Endothelial cell (in vitro differentiated cells): ENCODE measurements at places on chromosomes 1 and 21. TPM values are rescaled to one million over a fixed set of nuclear protein-coding genes. Genes with fewer than 3 reads are reported as not detected.

DNA sequence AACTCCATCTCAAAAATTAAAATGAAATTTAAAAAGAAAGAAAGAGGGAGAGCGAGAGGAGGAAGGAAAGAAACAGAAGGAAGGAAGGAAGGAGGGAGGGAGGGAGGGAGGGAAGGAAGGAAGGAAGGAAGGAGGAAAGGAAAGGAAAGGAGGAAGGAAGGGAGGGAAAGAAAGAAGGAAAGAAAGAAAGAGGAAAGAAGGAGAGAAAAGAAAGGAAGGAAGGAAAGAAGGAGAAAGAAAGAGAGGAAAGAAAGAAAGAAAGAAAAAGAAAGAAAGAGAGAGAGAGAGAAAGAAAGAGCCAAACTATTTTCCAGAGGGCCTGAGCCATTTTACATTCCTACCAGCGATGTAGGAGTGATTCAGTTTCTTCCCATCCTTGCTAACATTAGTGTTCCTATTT is 364.0 kb downstream of the RGS7 start:
- no peaks in the 10 kb centered on the region for H3K27me3 ChIP-seq
- H3K4me1 ChIP-seq = no peaks in the 10 kb centered on the region
- DNase-seq = no peak
- H3K36me3 ChIP-seq = no peaks in the 10 kb centered on the region

Gene MYBPH
- not detected for total RNA-seq

- H3K4me1 ChIP-seq = peaks cover 38% of the 10 kb centered on the region
- peaks cover 23% of the 10 kb centered on the region for H3K36me3 ChIP-seq
- H3K27me3 ChIP-seq = peaks cover 14% of the 10 kb centered on the region
- H3K27ac ChIP-seq = peak overlapping the region; percentile 80
- DNase-seq = no peak
- peak overlapping the region; percentile 97 for H3K4me3 ChIP-seq
Observed at GRCh38 chr1:150148837-150149270, 862 bp upstream of the PLEKHO1 start.

DNA sequence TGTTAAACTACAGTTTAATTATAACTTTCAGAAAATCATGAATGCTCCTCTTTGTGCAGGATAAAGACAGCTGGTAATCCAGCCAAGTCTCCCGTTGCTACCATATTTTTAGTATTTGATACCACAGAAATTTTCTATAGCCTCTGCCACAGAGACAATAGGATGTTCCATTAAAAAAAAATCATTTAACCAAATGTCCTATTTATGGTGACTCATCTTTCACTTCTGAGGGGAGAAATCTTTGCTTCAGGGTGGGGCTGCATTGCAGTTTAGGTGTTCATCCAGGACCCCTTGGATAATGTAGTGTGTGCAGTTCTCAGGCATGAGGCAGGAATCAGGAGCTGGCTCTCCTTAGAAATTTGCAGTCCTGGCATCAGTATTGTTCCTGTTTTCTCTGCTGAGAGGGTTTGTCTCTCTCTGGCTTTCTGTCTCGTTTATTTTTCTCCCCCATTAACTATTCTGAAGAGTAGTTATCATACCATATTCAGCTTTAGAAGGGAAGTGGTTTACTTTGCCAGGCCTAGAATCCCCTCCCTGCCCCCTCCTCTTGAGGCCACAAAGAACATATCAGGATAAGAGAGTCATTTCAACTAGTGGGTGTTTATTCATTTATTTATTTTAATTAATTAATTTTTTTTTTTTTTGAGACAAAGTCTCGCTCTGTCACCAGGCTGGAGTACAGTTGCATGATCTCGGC is 3.1 kb downstream of the PRUNE1 start:
- no peak overlapping the region for H3K27ac ChIP-seq
- peaks cover 7% of the 10 kb centered on the region for H3K27me3 ChIP-seq
- DNase-seq = no peak

- peaks cover 3% of the 10 kb centered on the region for H3K27me3 ChIP-seq
- no peak overlapping the region for H3K4me3 ChIP-seq
- DNase-seq = no peak
- H3K36me3 ChIP-seq = peaks cover 4% of the 10 kb centered on the region
Observed at GRCh38 chr1:206893380-206893779, 3.9 kb upstream of the IL24 start.

- no peaks in the 10 kb centered on the region for H3K36me3 ChIP-seq
- peaks cover 21% of the 10 kb centered on the region for H3K4me1 ChIP-seq
- DNase-seq = no peak
Observed at GRCh38 chr1:24295535-24295934, 23.6 kb upstream of the GRHL3 start.
